ENCODE measurements at places on chromosomes 5 and 9. TPM values are rescaled to one million over a fixed set of nuclear protein-coding genes. Genes with fewer than 3 reads are reported as not detected.

Gene INSL6
- not detected for total RNA-seq

GRCh38 chr5:122035913-122036312 is 42.1 kb downstream of the LOX start:
- DNase-seq = no peak

- no peak for DNase-seq
Measured at GRCh38 chr9:137820161-137820855, 57.3 kb upstream of the CACNA1B start.

Gene GLRA1
- total RNA-seq = not detected

DNA sequence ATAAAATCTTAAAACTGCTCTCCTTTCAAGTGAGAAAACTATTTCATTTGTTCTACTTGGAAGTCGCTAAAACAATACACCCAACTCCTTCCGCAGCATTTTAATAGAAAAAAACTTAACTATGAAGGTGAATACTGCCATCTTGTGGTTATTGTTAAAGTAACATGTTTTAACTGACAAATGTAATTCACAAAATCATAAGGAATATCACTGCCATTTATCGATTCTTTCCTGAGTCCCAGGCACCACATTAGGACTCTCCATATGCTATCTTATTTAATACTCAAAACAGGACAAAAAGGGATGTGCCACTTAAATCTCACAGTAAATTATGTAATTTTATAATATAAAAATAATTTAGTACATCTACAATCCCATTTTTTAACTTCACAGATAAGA is 130.5 kb upstream of the ITGA1 start:
- no peak for DNase-seq

Gene PKD2L2
- total RNA-seq = 0.46 TPM

- no peak for DNase-seq
Measured at GRCh38 chr5:34410411-34411139, 245.6 kb upstream of the RAI14 start.

GRCh38 chr9:959105-959504 is 17.4 kb upstream of the DMRT3 start:
- no peak for DNase-seq

Gene PCDHA13
- total RNA-seq = not detected

DNA sequence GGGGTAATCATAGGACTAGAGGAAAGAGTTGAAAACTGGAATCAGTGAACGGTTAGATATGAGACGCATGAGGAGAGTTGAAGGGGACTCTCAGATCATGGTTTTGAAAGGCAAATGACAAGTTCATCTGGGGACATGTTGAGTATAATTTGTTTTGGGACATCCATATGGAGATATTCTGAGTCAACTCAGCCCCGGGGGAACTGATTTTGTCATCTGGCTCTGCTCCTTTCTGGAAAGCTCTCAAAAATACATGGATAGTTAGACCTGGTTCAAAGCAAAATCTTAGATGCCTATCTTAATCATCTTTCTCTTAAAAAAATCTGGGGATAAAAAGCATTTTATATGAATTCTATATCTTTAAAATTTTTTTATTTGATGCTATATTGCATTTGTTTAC is 161.2 kb downstream of the SNX18 start:
- DNase-seq = no peak

GRCh38 chr5:11854936-11855335 is 49.3 kb downstream of the CTNND2 start:
- DNase-seq = no peak

Gene COL23A1
- total RNA-seq = not detected

Gene PCDHGA9
- 0.16 TPM for total RNA-seq

- no peak for DNase-seq
Measured at GRCh38 chr5:79850316-79850822, 140.7 kb downstream of the MTX3 start.

DNA sequence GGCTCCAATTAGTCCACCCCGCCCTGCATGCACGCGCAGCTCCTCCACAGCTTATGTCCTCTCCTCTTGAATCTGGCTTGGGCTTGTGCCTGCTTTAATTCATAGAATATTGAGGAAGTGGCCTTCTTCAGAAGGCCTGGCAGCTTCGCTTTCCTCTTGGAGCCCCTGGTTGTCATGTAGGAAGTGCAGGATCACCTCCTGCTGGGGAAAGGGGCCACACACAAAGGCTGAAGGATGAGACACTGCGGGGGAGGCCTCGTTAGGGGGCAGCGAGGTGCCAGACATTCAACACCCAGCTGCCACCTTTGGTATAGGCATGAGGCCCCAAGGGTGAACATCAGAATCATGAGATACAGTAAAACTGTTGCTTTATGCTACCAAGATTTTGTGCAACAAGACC is 2.7 kb upstream of the CNOT6 start:
- no peak for DNase-seq

Gene PCDHB1
- total RNA-seq = not detected

Gene CACFD1
- total RNA-seq = 2.3 TPM

Gene TAF11L5
- not detected for total RNA-seq

DNA sequence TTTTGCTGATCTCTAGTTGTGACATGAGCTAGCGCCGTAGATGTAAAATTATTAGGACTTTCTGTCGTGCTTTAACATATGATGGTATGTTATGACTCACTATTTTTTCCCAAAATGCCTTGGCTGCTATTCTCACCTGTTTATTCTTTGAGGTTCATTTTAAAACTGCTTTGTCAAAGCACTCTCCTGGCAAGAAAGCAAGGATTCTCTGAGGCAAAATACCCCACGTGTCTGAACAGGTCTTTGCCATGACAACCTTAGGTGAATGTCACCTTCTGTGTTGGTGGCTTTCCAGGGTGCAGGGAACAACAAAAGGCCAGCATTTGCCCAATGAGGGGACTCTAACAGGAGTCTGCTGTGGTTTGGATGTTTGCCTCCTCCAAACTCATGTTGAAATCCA is 30.6 kb upstream of the COL5A1 start:
- DNase-seq = no peak

Gene ZNF484
- 25.4 TPM for total RNA-seq

Gene SHOC1
- total RNA-seq = not detected

DNA sequence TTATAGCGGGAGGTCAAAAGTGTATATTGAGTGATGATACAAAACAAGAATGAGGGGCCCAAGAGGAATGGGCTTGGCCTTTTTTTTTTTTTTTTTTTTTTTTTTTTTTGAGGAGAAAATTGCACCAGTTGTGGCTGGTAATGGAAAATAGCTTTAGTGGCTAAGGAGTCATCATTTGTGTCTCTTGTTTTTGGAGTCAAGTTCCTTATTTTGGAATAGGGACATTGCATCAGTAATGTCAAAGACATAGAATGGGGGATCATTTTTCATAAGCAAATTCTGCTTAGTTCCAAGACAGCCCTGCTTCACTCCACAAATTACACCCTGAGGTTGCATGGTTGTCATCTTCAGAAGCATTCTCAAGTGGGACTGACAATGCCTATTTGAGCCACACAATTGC is 137.4 kb downstream of the STK32A start:
- no peak for DNase-seq

GRCh38 chr9:110939573-110939972 is 98.7 kb downstream of the LPAR1 start:
- DNase-seq = no peak

GRCh38 chr5:158635565-158635964 is 464.2 kb downstream of the EBF1 start:
- no peak for DNase-seq

Gene NDST1
- total RNA-seq = 1.0 TPM

Gene TMEM252
- total RNA-seq = not detected

GRCh38 chr5:127011153-127011552 is 19.2 kb downstream of the MARCHF3 start:
- no peak for DNase-seq

DNA sequence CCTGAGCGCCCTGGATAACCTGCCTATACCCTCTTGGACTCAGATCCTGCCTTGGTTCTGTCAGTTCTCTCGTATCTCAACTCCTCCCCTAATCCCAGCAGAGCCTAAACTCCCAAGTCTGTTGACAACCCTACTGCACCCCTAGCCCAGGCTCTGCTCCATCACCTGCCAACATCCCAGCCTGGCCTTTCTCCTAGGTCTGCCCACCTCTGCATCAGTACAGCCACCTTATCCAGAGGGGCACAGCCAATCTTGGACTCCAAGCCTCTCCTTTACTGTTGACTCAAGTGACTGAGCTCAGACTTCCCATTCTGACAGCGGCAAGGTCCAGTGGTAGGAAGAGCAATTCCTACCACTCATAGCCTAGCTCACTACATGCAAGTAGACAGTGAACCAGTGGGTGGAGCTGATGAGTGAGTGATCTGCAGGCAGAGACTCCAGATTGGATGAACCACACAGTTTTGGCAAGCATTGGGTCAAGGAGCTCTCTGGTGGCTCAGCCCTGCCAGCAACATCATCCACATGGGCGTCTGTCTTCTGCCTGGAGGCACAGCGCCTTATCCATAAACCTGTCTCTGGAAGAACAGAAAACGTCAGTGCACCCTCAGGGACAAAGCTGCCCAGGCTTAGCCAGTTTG is 26.5 kb downstream of the TRMO start:
- DNase-seq = no peak

Gene SHLD3
- total RNA-seq = 5.4 TPM

Measured in naive thymus-derived CD4-positive, alpha-beta T cell (primary cell).